ENCODE measurements at places on chromosomes 2 and 18.

DNA sequence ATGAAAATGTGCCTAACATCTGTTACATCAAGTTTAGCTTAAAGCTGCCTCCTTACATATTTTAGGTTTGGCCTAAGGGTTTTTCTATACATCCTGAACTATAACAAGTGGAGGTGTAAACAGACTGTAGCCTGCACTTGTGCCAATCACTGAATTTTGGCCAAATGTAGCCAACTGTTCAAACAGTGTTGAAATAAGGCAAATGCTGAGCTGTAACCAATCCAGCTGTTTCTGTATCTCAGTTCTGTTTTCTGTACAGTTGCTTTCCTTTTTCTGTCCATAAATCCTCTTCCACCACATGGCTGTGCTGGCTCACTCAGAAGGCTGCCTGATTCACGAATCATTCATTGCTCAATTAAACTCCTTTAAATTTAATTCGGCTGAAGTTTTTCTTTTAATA, 19.2 kb upstream of the CAPN13 start:
- no peak for DNase-seq

DNA sequence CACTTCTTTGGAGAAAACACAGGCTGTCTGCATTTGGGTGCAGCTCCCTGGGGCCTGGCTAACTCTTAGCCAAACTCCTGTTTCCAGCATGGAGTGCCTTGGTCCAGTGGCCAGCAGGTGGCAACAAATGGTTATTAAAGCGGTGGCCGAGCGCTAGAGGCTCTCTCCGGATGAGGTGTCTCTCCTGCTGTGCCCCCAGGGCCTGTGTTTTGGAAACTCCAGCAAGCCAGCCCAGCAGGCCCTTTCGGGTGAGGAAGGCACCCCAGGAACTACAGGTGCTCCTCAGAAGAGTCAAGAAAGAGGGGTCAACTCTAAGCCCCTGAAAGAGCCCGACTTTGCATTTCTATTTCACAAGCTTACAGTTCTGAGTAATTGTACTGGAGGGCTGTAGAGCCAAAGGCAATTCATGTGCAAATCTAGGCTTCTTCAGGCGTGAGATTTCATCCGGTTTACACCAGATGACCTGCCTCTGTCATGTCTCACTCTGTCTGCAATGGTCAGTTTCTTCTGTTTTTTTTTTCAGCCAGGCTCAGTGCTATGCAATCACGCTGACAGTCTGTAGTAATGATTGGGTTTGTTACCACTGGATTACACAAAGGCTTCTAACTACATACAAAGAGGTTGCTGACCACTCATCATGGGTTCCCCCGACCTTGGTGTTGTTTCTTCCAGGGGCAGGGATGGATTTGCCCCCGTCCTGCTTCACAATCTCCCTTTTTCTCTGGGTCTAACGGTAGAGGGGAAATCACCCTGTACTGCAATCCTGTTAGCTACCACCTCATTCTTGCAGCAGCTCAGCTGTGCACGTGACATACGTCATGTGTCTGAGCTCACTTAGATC, 7.6 kb upstream of the CHRNA1 start:
- peak; percentile 78 for DNase-seq

DNA sequence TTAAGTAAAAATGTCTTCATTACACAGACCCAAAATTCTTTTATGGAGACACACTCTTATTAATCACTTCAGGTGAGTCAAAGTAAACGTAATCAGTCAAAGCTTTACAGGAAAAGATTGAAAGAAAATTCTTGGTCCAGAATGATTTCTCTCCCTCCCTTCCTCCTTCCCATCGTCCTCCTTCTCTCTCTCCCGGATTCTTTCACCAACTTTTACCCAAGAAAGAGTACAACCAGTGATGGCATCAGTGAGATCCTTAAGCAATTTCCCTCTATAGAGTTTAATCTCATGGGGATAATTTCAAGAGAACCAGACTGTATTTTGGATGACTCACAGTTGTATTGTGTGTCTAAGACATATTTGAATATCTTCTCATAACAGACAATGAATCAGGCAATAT, 258.1 kb downstream of the ALK start:
- DNase-seq, result no peak

- DNase-seq, result no peak
These were observed 43.6 kb downstream of the KCNG3 start for GRCh38 chr2:42450136-42450535.

DNA sequence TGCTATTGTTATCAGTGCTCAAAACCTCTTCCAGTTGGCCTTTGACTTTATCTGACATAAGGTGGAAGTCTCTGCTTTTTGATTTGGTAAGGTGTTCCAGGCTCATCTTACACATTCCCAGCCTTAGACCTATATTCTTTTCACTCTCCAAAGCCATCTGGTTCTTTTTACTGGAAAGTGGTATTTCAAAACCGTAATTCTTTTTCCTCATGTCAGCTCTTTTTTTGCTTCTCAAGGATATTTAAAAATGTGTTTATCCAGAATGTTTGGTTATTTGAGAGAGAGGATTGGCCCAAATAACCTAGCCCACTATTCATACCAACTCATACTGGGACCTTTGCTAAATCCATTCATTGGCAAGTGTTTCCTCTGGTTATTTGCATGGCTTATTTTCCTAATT, 411.2 kb upstream of the PIK3C3 start:
- DNase-seq, result no peak

DNA sequence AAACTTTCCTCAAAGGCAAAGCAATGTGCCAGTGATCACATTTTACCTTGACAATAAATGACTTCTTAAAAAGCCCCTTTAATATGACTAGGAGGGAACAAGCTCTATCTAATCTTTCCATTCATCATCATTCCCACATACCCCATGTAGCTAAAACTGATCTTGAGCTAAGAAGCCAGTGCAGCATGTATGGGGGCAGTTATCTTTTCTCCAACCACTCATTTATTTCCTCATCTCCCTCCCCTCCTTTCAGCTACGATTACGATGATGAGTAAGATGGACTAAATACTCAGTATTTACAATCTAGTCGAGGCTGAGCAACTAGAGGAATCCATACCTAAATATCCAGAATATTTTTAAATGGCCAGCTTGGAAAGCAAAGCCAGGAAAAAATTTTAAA, 35.5 kb downstream of the PNO1 start:
- no peak for DNase-seq
